ENCODE measurements at places on chromosomes 2 and 18. TPM values are rescaled to one million over a fixed set of nuclear protein-coding genes. Genes with fewer than 3 reads are reported as not detected.

RAB6C gene
- total RNA-seq = not detected

GPR35 gene
- total RNA-seq = 5.1 TPM

RGPD5 gene
- total RNA-seq = 15.2 TPM

SCN2A gene
- total RNA-seq = 0.95 TPM

AQP12A gene
- total RNA-seq = not detected

TMEM163 gene
- 45.8 TPM for total RNA-seq

CXCR1 gene
- not detected for total RNA-seq

ABCB11 gene
- total RNA-seq = 0.12 TPM

NFATC1 gene
- 10.8 TPM for total RNA-seq

ALK gene
- total RNA-seq = 0.88 TPM

HOXD1 gene
- not detected for total RNA-seq

ZNF512 gene
- 22.0 TPM for total RNA-seq

EMILIN1 gene
- 20.2 TPM for total RNA-seq

STARD6 gene
- total RNA-seq = not detected

PLEK gene
- total RNA-seq = not detected

TEX44 gene
- total RNA-seq = not detected

SERPINB13 gene
- not detected for total RNA-seq

SNTG2 gene
- total RNA-seq = 0.66 TPM

TTC39C gene
- total RNA-seq = 6.0 TPM

ERFE gene
- total RNA-seq = 1.5 TPM

NEU2 gene
- total RNA-seq = not detected

EFR3B gene
- 12.9 TPM for total RNA-seq

Data from cardiac muscle cell (in vitro differentiated cells and primary cell).